Melanocyte of skin (primary cell): ENCODE measurements at places on chromosomes 1 and 21. TPM values are rescaled to one million over a fixed set of nuclear protein-coding genes. Genes with fewer than 3 reads are reported as not detected.

TTLL7 gene
- 11.9 and 12.3 TPM in 2 replicates for total RNA-seq

FBLIM1 gene
- total RNA-seq: 12.7 and 21.4 TPM in 2 replicates

MYBPH gene
- not detected in 2 replicates for total RNA-seq

TFF3 gene
- 2.5 and 6.7 TPM in 2 replicates for total RNA-seq

PGLYRP4 gene
- not detected in 2 replicates for total RNA-seq

CIART gene
- total RNA-seq: 3.6 and 5.9 TPM in 2 replicates

IL10 gene
- not detected in 2 replicates for total RNA-seq

CACHD1 gene
- total RNA-seq: 8.7 and 10.0 TPM in 2 replicates
